ENCODE measurements at places on chromosomes 1 and 21. TPM values are rescaled to one million over a fixed set of nuclear protein-coding genes. Genes with fewer than 3 reads are reported as not detected.
A peak's percentile ranks its signal among the peaks of the same experiment; 100 is the strongest.

Gene CADM3
- 3.2 TPM for total RNA-seq

Gene GIPC2
- total RNA-seq = 9.3 TPM

Gene RAB7B
- 14.0 TPM for total RNA-seq

Gene LIN28A
- not detected for total RNA-seq

Gene TFF1
- total RNA-seq = not detected

Gene MEX3A
- 11.0 TPM for total RNA-seq

Gene FAM72B
- 1.5 TPM for total RNA-seq

Gene PLA2G2A
- total RNA-seq = 8.0 TPM

Gene CFAP74
- not detected for total RNA-seq

Gene CASQ1
- total RNA-seq = not detected

Gene POMGNT1
- 47.3 TPM for total RNA-seq

Gene LIX1L
- 5.8 TPM for total RNA-seq

DNA sequence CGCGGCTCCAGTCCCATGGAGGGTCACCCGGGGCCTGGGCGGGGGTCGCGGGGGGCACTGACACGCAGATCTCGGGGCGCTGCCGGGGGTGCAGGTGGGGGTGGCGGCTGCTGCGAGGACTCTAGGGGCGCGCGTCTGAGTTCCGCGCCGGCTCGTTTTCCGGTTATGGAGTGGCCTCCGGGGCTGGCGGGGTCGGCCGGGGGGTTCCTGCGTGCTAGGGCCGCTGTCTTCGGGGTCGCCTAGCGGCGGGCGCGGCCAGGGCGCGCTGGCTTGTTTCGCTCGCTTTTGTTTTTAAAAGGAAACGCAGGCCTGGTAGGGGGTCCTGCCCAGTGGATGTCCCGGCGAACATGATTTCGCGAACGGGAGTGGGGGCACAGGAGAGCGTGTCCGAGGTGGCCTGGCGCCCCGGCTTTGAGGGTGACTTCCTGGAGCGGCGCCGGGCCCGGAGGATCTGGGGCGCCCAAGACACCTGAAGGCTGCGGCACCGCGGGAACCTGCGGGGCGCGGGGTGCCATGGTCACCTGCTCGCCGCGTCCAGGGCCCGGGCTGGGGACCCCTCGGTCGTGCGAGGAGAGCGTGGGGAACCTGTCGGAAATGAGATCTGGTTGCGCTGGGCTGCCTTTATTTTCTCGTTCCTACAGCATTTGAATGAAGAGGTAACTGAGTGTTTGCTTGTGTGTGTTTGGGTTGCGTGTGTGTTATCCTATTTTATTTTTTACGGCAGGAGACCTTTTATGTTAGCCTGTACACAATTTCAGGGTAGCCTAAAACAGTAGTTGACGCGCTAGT lies 618 bp downstream of the ETS2 start:
- DNase-seq = peak; percentile 71

DNA sequence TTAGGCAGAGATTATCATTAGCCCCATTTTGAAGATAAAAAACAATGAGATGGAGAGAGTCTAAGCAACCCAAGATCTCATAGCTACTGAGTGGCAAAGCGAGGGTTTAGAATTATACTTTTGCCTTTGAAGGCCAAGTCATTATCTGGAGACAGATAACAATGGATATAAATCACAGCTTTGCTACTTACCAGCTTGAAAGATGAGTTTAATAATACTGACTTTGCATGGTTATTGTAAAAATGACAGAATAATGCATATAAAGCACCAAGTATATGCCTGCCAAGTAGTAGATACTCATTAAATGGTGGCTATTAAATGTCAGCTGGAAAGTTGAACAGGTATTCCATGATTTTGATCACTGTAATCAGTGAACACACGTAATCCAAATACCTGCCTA lies 241.6 kb upstream of the SGIP1 start:
- DNase-seq = no peak

- DNase-seq = no peak
Observed at GRCh38 chr1:230135726-230136125, 68.7 kb downstream of the GALNT2 start.

GRCh38 chr1:119276558-119276957 lies 92.0 kb upstream of the HAO2 start:
- no peak for DNase-seq

DNA sequence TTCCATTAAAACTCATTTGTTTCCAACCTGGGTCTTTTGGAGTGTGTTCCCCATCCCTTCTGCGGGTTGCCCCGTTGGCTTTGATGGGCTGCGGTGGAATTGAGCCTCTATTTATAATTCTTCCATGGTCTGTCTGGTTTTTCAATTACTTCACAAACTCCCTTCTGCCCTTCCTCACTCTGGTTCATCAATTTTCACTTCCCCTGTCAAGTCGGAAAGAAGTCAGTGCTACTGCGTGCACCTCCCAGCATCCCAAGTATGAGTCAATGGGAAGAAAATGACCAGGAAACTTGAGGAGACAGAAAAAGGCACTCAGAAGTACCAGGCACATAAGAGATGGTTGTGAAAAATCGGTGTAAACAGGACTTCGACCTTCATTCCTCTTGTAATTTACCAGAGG lies 126.2 kb downstream of the KAZN start:
- no peak for DNase-seq

- no peak for DNase-seq
Observed at GRCh38 chr1:215476541-215476940, 90.6 kb upstream of the KCTD3 start.

GRCh38 chr1:57485643-57486042 lies 61.8 kb upstream of the DAB1 start:
- no peak for DNase-seq

DNA sequence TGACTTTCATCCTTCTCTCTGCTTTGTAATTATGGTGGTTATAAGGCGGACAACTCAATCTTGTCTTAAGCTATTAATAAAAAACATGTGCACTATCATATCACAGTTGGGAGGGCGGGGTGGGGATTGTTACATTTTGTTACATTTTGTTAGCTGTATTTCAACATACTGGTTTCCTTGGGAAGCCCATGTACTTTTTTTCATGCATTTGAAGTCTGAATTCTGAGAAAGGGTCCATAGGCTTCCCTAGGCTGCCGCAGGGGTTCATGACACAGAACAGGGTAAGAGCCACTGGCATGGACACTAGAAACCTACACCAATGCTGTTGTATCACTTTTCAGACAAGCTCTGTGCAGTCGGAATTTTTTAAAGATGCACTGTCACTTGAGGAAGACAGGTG lies 178.8 kb downstream of the ETS2 start:
- DNase-seq = no peak

DNA sequence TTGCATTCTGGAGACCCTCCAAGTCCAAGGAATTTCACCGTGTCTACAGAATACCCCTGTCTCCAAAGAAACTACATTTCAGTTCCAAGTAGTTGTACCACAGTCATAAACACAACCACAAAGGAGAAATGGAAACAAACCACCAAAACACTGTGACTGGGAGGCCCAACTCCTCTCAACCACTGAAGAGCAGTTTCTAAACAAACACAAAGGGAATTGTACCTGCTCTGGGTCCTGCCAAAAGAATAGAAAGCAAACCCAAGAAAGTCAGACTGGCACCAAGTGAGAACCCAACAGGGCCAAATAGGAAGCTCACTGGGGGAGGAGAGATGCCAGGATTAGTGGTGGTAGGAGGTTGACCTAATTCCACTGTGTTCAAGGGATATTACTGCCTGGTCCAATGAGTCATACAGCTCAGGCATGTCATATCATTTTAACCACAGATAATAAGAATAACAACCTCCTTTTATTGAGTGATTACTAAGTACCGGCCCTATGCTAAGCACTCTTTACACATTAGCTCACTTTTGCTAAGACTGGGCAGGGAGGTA lies 123.9 kb upstream of the PPP2R5A start:
- no peak for DNase-seq

DNA sequence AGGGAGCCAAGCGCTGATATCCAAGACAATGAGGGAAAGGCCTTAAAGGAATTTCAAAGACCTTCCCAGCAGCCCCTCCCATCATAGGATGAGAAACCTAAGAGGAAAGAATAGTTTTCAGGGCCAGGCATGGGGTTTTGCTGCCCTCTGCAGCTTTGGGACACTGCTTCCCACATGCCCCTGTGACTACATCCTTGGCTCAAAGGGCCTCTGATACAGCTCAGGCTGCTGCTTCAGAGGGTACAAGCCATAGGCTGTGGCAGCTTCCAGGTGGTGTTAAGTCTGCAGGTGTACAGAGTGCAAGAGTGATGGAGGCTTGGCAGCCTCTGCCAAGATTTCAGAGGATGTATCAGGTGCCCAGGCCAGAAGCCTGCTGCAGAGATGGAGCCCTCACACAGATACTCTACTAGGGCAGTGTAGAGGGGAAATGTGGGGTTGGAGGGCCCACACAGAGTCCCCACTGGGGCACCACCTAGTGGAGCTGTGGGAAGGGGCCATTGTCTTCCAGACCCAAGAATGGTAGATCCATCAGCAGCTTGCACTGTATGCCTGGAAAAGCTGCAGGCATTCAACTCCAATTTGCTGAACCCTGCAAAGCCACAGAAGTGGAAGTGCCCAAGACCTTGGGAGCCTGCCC lies 125.8 kb downstream of the SLC45A1 start:
- DNase-seq = no peak

DNA sequence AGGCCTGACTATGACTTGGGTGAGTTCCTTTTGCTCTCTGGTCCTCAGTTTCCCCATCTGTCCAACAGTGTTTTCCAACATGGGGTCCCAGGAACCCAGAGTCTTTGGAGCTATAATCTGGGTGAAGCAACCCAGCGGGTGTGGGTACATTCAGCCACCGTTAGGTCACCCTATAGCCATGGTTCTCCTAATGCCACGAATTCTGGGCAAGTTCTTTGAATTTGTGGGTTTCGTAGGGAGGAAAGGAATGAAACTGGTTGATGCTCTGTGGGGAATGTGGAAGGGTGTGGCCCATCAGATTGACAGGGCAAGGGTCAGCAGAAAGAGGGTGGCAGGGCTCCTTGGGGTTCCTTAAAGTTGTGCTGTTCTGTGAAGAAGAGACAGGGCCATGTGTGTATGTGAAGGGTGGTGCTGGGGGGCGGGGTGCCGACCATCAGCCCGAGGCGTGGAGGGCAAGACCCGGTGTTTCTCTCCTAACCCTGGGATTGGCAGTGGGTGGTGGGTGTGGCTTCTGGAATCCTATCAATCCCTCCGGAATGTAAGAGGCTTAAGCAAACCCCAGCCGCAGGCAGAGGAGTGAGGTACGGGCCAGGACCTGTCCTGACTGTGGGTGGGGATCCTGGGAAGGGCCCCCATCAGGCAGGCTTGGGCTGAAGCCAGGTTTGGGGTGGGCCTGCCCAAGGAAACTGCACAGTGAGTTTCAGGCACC lies 35.5 kb upstream of the ZNF362 start:
- peak; percentile 65 for DNase-seq

DNA sequence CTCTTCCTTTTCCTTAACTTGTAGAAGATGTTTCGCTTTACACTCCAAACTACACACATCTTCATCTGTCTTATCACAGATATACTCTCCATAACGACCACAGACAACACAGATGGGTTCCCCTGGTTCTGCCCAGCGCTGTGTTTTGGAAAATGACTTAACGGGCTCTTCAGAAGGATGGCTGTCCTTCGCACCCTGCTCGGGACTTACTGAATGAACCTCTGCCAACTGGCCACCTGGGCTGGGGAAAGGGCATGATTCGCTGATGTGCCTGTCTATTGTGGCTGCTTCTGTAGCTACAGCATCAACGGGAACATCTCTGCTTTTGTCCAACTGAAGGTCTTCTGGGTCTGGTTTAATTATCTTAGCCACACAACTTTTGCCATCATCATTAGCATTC lies 3.4 kb downstream of the DDX59 start:
- peak; percentile 8 for DNase-seq

DNA sequence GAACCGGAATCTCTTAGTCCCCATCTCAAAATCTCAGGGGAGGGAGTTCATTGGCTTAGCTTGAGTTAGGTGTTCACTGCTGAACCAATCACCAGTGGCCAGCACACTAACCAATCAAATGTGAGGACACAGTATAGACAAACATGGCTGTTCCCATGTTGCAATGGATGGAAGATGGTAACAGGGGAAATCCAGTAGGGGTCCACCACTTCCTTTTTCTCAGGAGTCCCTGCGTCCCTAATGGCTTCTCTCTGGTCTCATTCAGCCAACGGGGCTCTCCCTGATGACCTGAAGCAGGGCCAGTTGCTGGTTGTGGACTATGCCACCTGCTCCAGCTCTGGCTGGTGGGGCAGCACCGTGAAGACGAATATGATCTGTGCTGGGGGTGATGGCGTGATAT lies 9.7 kb downstream of the CELA2B start:
- DNase-seq = no peak

GRCh38 chr1:245264226-245264625 lies 109.4 kb downstream of the KIF26B start:
- no peak for DNase-seq

DNA sequence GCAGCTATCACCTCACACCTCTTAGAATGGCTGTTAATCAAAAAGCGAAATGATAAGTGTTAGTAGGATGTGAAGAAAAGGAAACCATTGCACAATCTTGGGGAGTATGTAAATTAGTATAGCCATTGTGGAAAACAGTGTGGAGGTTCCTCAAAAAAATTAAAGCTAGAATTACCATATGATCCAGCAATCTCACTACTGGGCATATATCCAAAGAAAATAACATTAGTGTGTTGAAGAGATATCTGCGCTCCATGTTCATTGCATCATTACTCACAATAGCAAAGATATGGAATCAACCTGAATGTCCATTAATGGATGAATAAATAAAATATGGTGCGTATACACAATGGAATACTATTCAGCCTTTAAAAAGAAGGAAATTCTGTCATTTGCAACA lies 68.9 kb downstream of the SNRPE start:
- no peak for DNase-seq

GRCh38 chr1:246726255-246726679 lies 2.1 kb downstream of the SCCPDH start:
- no peak for DNase-seq

DNA sequence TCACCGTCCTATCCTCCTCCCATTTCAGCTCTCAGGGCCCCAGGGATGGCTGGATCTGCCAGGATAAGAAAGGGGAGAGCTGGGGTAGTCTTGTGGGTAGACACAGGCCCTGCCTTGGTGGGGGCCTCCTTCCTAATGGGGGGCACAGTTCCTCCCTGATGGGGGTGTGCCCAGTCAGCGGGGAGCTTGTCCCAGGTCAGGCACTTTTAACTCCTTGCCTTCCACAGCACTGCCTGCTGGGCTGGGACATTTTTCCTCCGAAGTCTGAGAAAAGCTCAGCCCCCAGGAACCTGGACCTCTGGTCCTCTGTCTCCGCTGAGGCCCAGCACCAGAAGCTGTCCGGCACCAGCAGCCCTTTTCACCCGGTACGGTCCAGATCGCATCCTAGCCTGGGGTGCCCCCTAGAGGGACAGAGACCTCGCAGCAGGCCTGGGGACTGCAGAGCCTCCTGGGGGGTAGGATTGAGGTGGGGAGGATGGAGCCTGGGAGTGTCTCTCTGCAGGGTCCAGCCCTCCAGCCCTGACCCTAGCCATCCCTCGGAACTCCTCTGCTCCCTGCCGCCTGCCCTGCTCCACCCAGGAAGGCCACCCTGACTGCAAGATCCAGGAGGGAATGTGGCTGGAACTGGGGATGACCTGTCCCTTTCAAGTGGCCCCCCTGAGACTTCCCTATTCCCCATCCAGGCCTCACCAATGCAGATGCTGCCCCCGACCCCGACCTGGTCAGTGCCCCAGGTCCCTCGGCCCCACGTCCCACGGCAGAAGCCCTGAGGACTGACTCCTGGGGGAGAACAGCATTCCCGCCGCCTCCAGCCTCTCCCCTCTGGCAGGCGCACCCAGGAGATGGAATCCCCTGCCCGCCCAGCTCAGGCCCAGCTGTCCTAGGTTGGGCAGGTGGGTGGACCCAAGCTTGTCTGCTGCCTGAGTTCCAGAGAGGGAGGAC lies 12.0 kb downstream of the MIIP start:
- peak; percentile 37 for DNase-seq

GRCh38 chr1:17023102-17023501 lies 11.4 kb upstream of the ATP13A2 start:
- no peak for DNase-seq
